ENCODE measurements at places on chromosomes 6 and 20.

DNA sequence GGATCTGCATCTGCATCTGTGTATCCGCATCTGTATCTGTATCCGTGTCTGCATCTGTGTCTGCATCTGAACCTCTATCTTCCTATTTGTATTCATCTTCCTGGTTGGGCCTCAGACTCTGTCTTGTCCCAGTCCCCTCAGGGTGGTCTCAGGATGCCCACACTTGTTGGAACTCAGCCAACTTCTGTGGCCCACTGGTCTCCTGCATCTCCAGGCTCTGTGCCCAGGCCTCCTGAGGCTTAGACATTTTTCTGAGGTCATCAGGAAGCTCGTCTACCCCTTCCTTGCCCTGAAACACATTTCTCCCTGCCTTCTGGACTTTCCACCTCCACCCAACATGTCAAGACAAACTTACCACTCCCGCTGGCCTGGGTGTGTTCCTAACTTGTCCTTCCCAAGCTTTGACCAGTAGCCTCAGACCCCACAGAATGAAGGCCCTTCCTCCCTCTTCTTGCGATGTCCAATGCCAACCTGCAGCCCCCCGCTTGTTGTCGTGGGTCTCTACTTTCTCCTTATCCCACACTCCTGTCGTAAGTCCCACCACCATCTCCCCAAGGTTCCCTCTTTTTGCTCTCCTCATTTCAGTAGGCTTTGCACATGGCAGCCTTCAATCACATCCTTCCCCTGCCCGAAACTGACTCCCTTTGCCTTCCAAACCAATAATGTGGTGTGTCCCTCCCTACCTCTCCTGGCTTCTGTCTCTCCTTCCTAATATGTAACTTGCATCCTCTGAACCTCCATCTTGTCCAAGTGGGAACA lies 176.5 kb downstream of the DLL1 start:
- DNase-seq: no peak

- DNase-seq: no peak
These were observed 54.7 kb downstream of the MRPL14 start for GRCh38 chr6:44072452-44072958.

DNA sequence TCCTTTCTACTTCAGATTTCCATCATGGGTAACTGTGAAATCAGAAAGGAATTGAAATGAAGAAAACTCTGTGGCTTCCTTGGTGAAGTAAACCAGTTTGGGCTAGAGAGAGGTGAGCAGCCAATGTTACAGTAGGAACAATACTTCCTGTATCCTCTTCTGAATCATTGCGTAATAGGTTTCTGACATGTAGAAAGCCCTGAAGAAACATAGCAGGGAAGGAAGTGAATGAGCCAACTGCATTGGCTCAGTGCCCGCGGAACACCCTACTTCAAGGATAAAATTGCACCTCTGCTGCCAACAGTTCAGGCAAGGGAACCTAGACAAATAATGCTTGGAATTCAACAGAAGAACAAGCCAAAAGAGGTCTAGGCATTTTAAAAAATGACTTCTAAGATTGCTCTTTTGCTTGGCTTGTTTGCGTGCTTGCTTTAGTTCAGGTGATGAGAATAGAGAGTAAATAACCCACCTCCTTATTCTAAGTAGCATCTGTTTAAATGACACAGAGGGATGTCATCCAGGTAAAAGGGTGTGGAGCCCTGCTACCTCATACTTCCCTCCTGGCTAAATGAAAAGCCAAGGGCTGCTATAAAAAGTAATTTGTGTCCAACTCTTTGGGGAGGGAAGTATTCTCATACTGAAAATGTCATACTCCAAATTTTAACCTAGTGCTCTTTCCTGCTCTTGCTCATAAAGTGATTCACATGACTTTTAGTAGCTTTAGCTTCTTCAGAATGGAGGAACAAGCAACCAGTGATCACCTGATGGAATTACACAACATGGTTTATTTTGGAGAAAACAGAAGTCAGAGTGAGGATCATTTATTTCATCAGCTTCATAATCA lies 30.0 kb upstream of the AKIRIN2 start:
- DNase-seq: no peak

DNA sequence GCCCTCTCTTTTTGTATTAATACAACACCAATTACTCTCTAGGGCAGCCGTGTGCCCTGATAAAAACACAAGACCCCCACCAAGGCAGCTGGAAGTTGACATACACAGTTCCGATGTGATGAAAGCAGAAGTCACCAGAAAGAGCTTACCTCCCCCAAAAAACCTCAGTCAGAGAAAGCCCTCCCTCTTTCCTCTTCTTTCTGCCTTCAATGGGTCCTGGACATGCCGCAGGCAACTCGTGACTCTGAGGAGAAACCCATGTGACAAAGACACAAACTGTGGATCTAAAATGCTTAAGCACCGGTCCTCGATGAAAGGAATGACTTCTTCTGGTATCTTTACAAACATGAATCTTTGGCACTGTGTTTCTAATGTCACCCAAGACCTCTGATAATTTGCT lies 117.7 kb upstream of the CCDC28A start:
- no peak for DNase-seq

DNA sequence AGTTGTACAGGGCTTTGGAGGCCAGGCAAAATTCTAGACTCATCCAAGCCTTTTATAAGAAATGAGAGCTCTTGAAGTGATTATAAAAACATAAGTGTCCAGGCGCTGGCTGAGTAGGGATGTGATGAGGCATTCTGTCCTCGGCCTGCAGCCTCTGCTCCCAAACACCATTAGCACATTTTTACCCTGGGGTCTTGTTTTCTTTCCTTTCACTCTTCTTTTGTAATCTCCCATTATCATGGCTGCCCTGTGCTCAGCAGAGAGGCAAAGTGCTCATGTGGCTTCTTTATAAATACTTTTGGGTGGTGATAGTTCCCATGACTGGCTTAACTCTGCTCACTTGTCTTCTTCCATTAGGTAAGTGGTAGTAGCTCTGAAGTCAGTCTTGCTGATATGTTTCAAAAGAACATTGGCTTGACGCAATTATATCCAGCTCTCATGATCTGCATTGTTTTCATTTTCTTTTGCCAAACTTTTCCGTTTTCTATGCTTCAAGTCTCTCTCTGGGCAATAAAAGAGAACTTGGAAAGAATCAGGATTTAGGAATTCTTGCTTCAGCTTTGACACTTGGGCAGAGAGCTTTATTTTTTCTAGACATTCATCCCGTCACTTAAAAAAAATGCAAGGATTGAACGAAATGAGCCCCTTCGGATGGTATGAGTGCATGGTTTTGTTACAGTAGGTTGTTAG lies 61.1 kb downstream of the CAP2 start:
- no peak for DNase-seq

DNA sequence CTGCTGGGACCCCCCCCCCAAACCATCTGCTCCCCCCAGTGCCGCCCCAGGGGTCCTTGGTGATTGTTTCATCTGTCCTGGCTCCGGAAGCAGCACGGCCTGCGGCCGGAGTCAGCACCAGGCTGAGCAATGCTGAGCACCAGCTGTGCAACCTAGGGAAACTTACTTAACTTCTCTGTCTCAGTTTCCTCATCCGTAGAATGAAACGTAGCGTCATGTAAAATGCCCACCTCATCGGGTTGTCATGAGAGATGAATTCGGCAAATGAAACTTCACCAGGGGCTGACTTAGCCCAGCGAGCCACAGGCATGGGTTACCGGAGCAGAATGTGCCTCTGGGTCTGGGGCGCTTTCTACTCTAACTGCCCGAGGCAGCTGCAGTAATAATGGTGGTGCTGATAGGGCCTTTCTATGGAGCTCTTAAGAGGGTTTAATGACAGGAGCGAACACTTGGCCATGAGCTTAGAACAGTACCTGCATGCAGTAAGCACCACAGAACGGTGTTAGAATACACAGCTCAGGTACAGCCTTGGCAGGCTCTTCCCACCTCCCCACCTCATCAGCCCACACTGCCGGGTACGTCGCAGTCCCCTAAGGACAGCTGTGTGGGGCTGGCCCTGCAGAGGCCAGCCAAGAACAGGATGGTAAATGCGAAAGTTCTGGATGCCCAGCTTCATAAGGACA lies 1.7 kb downstream of the THBS2 start:
- no peak for DNase-seq

DNA sequence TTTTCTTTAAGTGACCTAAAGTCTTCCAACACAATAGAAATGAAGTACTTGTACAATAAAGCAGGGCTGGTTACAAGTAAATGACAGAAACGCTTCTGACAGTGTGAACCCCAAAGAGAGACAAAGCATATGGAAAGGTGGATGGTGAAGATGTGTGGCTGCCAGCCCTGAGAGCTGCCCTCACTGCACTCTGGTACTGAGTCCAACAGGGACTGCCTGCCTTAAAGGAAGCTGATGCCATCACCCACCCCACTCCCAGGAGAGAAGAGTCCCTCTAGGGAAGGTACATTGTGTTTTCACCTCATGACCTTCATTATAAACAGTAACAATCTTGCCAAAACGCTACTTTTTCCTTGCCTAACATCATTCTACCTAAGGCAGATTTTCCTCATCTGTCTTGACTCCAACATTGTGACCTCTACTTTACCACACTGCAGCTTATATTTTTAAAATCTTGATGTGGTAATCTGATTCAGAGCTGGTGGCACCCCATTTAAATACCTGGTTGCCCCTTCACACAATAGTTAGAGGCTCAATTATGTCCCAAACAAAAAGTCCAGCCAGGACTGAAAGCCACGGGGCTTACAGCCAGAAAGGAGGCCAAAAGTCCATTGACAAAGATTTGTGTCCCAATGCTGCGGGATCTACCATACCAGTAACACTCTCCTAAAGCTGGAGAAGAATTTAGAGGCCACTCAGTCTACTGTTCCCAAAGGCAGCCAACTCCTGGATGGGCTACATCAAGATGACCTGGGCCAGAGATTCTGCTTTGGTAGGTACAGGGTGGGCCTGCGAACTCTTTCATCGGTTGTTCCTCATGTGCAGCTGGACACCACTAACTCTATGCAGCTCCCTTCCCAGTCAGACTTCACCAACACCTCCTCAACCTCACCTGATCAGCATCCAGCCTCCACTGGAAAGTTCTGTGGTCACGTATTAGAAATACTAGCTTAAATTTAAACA lies 4.4 kb downstream of the APMAP start:
- DNase-seq: no peak

GRCh38 chr6:22638320-22638719 lies 69.0 kb downstream of the HDGFL1 start:
- DNase-seq: no peak

DNA sequence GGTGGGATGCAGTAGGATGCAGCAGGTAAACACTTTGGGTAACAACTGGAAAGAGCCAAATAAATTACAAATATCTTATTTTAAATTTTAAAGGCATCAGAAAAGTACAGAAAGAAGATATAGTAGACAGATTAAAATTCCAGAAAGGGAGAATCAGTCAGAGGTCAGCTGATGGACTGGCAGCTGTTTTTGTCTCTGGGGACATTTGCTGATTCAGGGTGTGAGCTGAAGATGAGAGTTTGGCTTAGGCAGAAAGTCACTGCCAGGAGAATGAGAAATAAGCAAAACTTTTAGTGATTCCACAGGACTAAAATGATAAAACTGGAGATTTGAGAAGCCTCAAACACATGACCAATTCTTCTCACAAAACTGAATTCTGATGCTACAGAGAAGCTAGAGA lies 39.5 kb downstream of the AHI1 start:
- no peak for DNase-seq

DNA sequence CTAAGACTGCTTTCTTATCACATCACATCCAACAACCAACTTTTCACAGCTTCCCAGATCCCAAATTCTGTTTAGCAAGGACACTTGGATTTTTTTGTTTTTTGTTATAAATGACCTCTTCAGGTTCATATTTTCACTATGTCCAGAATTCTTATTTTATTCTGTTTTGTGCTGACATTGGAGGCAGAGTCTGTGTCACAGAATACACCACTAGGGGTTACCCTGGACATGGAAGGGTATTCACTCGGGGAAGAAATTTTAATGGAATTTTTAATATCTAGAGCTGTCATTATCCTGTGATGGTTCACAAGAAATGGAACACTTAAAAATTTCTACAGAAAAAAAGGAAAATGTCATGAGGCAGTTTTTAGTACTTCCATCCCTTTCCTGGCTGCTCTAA lies 12.0 kb upstream of the SLC2A12 start:
- DNase-seq: no peak

GRCh38 chr20:31860390-31861134 lies 9.8 kb downstream of the DUSP15 start:
- DNase-seq: no peak

- no peak for DNase-seq
These were observed 4.4 kb downstream of the GZF1 start for GRCh38 chr20:23366384-23366783.

- DNase-seq: peak; percentile 16
These were observed 18.1 kb downstream of the UQCC2 start for GRCh38 chr6:33693186-33694105.

GRCh38 chr6:159830501-159831372 lies 30.7 kb downstream of the PNLDC1 start:
- no peak for DNase-seq

DNA sequence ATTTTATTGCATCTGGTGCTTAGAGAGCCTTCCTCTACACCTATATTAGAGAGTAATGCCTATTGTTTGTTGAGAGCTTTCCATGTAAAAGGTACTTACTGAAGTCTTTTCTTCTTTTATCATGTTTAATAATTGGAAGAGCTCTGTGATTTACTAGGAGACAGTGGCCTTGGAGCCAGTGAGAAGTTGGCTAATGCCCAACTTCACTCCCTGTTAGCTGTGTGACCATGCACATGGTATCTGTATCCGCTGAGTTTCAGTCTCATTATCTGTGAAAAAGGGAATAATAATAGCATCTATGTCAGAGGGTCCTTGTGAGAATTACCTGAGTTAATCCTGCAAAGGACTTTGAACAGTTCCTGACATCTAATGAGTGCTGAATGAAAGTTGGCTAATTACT lies 105.0 kb downstream of the CD109 start:
- DNase-seq: no peak

GRCh38 chr6:16311763-16312162 lies 73.4 kb downstream of the GMPR start:
- DNase-seq: peak; percentile 12

- DNase-seq: no peak
These were observed 6.2 kb downstream of the PTPN1 start for GRCh38 chr20:50516180-50516934.

DNA sequence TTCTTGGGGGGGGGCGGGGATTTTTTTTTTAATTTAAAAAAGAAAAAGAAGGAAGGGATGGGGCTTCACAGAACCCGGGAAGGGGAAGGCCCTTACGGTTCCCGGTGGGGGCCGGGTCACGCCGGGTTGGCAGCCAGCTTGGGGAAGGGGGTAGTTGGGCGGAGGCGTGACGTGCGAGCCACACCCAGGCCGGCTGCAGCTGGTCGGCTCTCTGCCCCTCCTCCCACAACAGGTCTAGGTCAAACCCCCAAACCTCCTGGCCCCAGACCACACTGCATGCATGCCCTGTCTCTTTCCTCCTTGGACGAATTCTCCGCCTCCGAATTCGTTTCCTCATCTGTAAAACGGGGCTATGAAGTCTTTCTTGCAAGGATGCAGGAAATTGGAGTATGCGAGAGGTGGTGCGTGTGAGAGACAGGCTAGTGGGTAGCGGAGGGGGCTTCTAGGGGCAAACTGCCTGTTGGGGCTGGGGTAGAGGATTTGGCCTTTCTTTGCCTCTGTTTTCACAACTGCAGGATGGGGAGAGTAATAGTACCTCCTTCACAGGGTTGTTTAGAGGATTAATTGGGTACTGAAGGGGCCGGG lies 828 bp downstream of the HCK start:
- no peak for DNase-seq

- no peak for DNase-seq
These were observed 85.1 kb downstream of the PDE7B start for GRCh38 chr6:135936606-135937005.

GRCh38 chr6:50278663-50279062 lies 228.9 kb upstream of the DEFB112 start:
- DNase-seq: no peak

Measured in cerebellar nuclear complex (tissue), 1 donor.